ENCODE measurements at places on chromosomes 7 and 10.

- no peak for DNase-seq
Measured at GRCh38 chr7:106767498-106768323, 97.4 kb upstream of the PIK3CG start.

DNA sequence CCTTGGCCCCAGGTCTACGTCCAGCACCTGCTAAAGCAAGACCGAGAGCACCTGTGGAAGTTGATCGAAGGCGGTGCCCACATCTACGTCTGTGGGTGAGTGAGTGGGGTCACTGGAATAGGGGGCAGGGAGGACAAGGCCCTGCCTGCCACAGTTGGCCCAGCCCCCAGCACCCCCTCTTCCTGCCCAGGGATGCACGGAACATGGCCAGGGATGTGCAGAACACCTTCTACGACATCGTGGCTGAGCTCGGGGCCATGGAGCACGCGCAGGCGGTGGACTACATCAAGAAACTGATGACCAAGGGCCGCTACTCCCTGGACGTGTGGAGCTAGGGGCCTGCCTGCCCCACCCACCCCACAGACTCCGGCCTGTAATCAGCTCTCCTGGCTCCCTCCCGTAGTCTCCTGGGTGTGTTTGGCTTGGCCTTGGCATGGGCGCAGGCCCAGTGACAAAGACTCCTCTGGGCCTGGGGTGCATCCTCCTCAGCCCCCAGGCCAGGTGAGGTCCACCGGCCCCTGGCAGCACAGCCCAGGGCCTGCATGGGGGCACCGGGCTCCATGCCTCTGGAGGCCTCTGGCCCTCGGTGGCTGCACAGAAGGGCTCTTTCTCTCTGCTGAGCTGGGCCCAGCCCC lies 8.1 kb downstream of the TMEM120A start:
- DNase-seq: no peak

DNA sequence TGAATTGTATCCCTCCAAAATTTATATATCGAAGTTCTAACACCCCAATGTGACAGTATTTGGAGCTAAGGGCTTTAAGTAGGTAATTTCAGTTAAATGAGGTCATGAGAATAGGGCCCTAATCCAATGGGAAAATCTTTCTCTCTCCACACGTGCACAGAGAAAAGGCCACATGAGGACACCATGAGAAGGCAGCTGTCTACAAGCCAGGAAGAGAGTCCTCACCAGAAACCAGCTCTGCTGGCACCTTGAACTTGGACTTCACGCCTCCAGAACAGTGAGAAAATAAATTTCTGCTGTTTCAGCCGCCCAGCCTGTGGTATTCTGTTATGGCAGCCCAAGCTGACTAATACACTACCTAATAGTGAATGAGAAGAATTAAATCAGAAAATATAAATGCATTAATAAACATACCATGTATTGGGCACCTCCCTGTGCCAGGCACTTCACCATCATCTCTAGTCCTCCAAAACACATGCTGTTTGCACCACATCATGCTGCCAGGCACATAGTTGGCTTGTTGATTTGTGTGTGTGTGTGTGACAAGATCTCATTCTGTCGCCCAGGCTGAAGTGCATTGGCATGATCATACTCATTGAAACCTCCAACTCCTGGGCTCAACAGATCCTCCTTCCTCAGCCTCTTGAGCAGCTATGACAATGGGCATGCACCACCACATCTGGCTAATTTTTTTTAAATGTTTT lies 9.1 kb upstream of the TOMM7 start:
- no peak for DNase-seq

- no peak for DNase-seq
Measured at GRCh38 chr10:88280518-88280917, 302.6 kb downstream of the RNLS start.

DNA sequence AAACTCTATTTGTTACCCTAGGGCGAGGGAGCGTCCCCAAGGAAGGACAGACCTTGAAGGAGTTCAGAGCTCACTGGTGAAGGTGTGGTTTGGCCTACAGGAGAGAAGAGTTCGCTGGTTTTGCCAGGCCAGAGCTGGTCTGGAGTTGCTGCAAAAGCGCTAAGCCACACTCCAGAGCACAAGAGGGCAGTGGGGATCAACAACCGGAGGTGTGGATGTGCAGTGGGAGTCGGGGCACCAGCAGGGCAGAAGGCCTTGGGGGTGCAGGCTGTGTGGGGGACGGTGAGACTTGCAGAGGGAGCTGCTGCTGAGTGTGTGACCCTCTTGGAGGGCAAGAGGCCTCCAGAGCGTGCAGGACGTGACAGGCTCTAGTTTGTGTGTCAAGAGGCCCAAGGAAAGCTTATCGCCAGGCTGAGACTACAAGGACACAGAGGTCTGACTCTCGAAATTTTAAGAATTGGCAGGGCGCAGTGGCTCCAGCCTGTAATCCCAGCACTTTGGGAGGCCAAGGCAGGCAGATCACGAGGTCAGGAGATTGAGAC lies 14.3 kb upstream of the CUL1 start:
- DNase-seq: no peak

DNA sequence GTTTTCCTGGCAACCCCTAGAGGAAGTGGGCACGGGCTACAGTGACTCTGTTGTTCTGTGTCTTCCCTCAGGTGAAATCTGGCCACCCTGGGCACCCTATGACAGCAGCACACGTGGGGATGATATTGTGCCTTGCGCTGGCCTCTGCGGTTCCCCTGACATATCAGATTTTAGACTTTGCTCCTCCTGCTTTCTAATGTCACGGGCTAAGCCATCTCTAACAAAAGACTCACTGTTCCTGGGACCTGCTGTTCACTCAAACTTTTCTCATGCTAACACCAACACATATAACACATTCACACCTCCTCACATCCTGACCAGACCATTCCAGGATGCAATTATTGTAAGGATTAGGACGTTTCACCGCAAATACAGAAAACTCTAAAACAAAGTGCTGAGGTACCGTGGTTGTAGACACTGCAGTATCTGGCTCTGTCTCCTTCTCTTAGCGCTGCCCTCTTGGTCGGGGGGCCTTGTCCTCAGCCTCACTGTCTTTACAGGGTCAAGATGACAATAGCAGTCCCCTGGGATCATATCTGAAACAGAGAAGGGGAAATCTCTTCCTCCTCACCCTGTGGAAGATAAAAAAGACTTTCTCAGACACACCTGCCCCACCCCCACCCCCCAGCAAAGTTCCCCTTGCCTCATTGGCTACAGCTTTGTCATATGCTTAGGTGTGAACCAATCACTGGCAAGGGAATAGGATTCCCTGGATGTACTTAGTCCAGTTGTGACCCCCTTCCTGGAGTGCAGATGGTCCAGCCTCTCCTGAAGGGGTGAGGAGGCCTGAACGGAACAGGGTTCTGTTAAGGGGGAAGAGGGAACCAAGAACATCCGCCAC lies 14.1 kb downstream of the CHN2 start:
- no peak for DNase-seq

DNA sequence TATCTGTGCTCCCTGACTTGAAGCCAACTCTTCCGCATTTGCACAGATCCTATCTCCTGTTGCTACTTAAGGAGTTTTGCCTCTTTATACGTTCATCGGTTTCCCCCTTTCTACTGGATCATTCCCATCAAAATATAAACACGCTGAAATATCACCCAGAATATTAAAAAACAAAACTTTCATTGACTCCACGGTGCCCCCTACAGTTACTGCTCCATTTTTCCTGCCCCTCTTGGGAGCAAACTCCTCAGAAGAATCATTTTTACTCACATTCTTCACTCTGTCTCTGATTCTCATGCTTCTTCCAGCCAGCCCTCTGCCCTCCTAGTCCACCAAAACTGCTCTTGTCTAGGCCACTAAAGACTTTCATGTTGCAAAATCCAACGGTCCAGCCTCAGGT lies 66.4 kb downstream of the MYOF start:
- no peak for DNase-seq

DNA sequence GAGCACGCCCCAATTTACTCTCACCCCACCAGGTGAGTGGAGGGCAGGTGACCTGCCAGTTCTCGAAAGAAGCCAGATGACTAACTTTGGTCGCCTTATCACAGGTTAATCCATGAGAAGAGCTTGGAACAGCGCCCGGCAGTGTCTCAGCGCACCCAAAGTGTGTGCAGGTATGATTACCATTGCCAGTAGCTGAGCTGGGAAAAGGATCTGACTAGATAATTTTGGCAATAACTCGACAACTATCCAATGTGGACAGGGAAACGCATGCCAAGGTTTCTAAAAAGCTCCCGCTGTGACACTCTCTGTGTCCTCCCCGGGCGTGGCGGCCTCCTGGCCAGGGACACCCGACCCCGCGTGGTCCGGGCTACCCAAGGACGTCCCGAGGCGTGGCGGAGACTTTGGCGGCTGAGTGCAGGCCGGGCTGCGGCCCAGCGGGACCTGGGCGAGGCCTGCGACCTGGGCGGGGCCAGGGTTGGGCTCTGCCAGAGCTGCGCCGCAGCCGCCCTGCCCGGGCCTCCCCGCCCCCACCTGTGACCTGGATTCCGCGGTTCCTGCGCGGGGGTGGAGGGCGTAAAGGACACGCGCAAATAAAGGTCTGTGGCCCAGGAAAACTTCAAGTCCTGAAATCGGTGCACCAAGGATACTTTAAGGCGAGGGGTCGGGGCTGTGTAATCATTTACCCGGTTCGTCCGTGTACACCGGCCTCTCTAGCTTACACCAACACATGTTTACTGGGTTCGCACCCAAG lies 13.7 kb upstream of the WAPL start:
- DNase-seq: peak; percentile 54

DNA sequence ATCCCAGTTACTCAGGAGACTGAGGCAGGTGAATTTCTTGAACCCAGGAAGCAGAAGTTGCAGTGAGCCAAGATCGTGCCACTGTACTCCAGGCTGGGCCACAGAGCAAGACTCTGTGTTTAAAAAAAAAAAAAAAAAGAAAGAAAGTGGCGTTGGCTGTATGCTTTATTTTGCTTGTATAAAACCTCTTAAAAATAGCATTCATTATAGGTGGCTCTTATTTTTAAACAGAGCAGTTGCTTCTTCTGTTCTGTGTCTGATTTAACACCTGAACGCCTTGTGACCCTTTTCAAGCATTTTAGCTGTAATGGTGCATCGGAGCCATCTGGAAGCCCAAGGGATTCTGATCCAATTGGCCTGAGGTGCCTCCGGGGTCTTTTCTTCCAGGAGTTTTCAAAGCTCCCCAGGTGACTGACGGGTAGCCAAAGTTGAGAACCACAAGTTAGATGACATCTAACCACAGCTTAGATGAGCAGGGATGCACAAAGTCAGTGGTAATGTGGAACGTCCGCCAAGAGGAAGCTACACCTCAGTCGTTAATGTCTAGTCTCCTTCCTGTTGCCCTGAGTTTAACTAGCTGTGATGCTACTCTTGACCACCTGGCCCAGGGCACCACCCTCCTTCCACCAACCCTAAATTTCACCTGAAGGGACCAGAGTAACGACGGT lies 274.6 kb upstream of the KLF6 start:
- DNase-seq: no peak

- DNase-seq: no peak
Measured at GRCh38 chr10:36168777-36169176, 526.7 kb upstream of the FZD8 start.

- no peak for DNase-seq
Measured at GRCh38 chr10:86689146-86689545, 20.8 kb downstream of the LDB3 start.

GRCh38 chr10:3169271-3169670 lies 3.3 kb downstream of the PITRM1 start:
- no peak for DNase-seq

- no peak for DNase-seq
Measured at GRCh38 chr10:29343607-29344038, 54.8 kb downstream of the LYZL1 start.

Measured in GM18507 (cell line).